Effector memory CD4-positive, alpha-beta T cell (primary cell): ENCODE measurements at places on chromosomes 4 and X.
A peak's percentile ranks its signal among the peaks of the same experiment; 100 is the strongest.

GRCh38 chr4:107902715-107903114 lies 28.6 kb upstream of the CYP2U1 start:
- H3K27ac ChIP-seq, result no peak overlapping the region
- no peaks in the 10 kb centered on the region for H3K4me1 ChIP-seq
- H3K27me3 ChIP-seq, result no peaks in the 10 kb centered on the region

- H3K27ac ChIP-seq, result no peak overlapping the region
- H3K36me3 ChIP-seq, result no peaks in the 10 kb centered on the region
- DNase-seq, result no peak
- no peaks in the 10 kb centered on the region for H3K27me3 ChIP-seq
- no peaks in the 10 kb centered on the region for H3K4me1 ChIP-seq
These were observed 62.0 kb downstream of the SLAIN2 start for GRCh38 chr4:48403358-48403757.

DNA sequence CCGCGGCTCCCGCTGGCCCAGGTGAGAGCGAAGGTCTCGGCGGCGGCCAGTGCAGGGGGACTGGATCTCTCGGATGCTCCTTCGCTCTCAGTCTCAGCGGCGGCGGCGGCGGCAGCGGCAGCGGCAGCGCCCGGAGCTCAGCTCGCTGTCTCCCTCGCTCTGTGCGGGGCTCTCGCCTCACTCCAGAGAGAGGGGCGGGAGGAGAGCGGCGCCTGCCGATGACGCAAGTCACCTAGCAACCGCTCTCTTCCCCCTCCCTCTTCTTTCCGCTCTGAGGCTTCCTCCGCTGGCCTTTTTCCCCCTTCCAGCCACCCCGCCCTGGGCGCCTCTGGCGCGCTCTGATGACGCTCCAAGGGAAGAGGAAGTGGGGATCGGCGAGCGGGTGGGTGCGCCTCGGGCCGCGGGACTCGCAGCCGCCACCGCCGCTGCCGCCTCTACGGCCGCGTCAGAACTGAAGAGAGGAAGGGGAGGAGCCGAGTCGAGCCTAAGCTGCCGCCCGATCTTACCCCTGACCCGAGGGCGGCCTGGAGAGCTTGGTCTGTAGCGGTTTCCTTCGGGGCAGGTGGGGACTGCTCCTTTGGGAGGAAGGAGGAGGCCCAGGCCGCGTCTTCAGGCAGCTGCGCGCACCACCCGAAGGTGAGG lies at the start of gene FBXW7:
Gene FBXW7 (minus strand): TSS at position 190 of the 642 bp plus-strand sequence. CDS start 124,289 bp downstream, outside the sequence.
- peak within 1 kb of the TSS; percentile 85 for H3K4me3 ChIP-seq
- DNase-seq, result peak; percentile 99
- no peaks in the 10 kb centered on the region for H3K27me3 ChIP-seq
- peaks cover 42% of the 10 kb centered on the region for H3K4me1 ChIP-seq

- H3K27ac ChIP-seq, result no peak overlapping the region
- no peaks in the 10 kb centered on the region for H3K4me1 ChIP-seq
- no peaks in the 10 kb centered on the region for H3K27me3 ChIP-seq
- no peak for DNase-seq
- no peaks in the 10 kb centered on the region for H3K36me3 ChIP-seq
These were observed 101.2 kb upstream of the ENPP6 start for GRCh38 chr4:184318852-184319251.

- no peak overlapping the region for H3K4me3 ChIP-seq
- no peaks in the 10 kb centered on the region for H3K27me3 ChIP-seq
- no peak overlapping the region for H3K27ac ChIP-seq
- DNase-seq, result no peak
These were observed 41.4 kb downstream of the HAND2 start for GRCh38 chr4:173488656-173489055.

- H3K27me3 ChIP-seq, result no peaks in the 10 kb centered on the region
- H3K4me1 ChIP-seq, result no peaks in the 10 kb centered on the region
- no peak for DNase-seq
- H3K36me3 ChIP-seq, result no peaks in the 10 kb centered on the region
- H3K27ac ChIP-seq, result no peak within 1 kb of the TSS
These were observed at the start of gene GLRA3 for GRCh38 chr4:174828845-174829701. GLRA3 (minus strand) TSS chr4:174829247; CDS start chr4:174828811, 436 bp downstream.

- no peak overlapping the region for H3K27ac ChIP-seq
- no peaks in the 10 kb centered on the region for H3K27me3 ChIP-seq
- H3K36me3 ChIP-seq, result no peaks in the 10 kb centered on the region
- no peak for DNase-seq
- H3K4me3 ChIP-seq, result no peak overlapping the region
These were observed 281.5 kb upstream of the KLF3 start for GRCh38 chr4:38382520-38382919.
